ENCODE measurements at places on chromosomes 4 and X. TPM values are rescaled to one million over a fixed set of nuclear protein-coding genes. Genes with fewer than 3 reads are reported as not detected.

DNA sequence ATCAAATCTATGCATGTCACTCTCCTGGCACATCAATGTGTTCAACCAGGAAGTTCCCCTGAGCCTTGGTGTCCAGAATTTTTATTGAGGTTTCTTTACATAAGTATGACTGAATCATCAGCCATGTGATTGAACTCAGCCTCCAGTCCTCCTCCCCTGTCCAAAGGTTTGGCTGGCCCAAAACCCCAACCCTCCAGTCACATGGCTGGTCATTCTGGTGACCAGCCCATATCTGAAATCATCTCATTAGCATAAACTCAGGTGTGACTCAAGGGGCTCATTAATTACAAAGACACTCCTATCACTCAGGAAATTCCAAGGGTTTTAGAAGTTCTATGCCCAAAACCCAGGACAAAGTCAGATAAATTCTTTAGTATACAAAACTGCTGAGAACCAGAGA lies 20.6 kb upstream of the SUPT20HL2 start:
- H3K27me3 ChIP-seq = peaks cover 11% of the 10 kb centered on the region
- no peak overlapping the region for H3K4me3 ChIP-seq
- H3K36me3 ChIP-seq = no peaks in the 10 kb centered on the region
- no peaks in the 10 kb centered on the region for H3K4me1 ChIP-seq
- DNase-seq = no peak
- H3K27ac ChIP-seq = no peak overlapping the region

GRCh38 chrX:69074726-69075125 lies 90.5 kb downstream of the PJA1 start:
- no peak overlapping the region for H3K27ac ChIP-seq
- H3K27me3 ChIP-seq = peaks cover 10% of the 10 kb centered on the region
- no peak overlapping the region for H3K4me3 ChIP-seq
- DNase-seq = no peak
- peaks cover 9% of the 10 kb centered on the region for H3K4me1 ChIP-seq

DNA sequence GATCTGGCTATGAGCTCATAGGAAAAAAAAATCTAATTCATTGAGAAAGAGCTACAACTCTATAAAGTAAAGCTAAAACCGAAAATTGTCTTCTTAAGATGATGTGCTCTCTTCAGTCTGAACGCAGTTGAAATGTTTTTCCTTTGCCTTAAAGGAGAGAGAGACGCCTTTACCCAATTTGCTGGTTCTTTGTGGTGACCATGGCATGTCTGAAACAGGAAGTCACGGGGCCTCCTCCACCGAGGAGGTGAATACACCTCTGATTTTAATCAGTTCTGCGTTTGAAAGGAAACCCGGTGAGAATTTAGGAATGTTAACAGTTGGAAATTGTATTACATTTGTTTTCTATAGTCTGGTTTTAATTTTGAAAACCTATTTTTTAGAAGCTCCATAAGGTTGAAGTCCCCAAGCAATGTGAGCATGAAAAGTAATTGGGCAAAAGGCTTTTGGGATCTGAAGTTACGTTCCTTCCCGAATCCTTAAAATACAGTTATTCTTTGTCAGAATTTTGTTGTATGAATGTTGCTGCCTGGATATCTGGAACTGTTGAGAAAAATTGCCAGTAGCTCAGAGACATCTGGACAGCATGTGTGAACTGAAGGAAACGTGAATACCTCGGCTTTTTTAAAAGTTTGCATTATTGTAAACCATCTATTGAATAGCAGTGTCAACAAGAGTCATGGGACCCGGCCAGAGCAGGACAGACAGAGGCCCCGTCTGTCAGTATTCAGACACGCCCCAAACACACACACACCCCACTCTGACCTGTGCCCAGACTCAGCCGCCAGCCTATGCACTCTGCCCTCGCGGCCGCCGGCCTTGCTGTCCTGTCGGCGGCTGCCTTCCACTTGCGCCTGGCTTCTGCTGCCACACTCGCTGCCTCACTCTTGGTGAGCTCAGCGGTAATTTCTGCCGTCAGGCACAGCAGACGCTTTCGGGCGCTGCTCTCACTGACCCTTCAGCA lies 9.9 kb downstream of the PIGG start:
- no peaks in the 10 kb centered on the region for H3K27me3 ChIP-seq
- peaks cover 55% of the 10 kb centered on the region for H3K36me3 ChIP-seq
- no peaks in the 10 kb centered on the region for H3K4me1 ChIP-seq

The DUX4 gene
- not detected for total RNA-seq

The KLB gene
- 0.06 TPM for total RNA-seq
